CD4-positive, alpha-beta T cell treated with Interleukin-10 for 1 hour (primary cell): ENCODE measurements at places on chromosomes 5 and 9.
A peak's percentile ranks its signal among the peaks of the same experiment; 100 is the strongest.

GRCh38 chr9:13688990-13689600, 409.6 kb upstream of the MPDZ start:
- DNase-seq, result no peak

DNA sequence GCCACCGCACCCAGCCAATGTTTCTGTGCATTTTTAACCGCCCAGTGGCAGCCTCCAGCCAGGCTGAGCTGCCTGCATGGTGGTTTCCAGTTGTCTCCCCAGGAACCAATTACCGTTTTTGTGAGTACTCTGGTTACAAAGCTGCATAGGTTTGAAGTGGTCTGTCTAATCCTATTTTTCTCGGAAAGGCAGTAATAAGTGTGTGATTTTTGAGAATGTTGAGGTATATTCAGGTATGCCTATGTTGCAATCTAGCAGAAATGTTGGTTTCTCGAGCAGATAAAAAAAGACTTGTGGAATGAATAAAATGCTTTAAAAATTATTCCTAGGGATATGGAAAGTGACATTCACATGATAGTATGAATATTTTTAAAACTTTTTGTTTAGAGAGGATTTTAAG, 41.5 kb upstream of the ANKH start:
- no peak for DNase-seq

DNA sequence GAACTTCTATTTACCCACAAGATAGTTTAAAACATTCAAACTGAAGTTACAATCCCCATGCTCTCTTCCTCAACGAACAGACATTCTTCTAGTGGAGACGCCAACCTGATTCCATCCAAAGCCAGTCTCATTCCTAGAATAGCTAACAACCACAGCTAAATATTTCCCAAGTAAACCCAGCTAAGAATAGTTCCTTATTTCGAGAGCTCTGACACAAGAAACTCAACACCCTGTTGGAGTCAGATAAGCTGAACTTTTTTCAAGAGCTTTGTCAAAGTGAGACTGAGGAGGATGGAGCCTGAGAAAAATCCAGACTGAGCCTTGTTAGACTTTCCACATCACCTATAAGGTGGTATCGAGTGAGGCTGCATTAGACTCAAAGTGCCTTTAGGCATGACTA, 56.7 kb upstream of the RPS23 start:
- no peak for DNase-seq

DNA sequence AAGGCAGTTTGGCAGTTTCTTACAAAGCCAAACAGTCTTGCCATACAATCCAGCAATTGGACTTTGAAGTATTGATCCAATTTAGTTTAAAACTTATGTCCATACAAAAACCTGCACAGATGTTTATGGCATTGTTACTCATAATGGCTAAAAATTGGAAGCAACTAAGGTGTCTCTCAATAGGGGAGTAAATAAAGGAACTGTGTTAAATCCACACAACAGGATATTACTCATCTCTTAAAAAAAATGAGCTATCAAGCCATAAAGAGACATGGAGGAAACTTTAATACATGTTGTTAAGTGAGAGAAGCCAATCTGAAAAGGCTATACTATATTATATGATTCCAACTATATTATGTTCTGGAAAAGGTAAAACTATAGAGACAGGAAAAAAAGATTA, 313.6 kb upstream of the CD180 start:
- DNase-seq, result no peak

DNA sequence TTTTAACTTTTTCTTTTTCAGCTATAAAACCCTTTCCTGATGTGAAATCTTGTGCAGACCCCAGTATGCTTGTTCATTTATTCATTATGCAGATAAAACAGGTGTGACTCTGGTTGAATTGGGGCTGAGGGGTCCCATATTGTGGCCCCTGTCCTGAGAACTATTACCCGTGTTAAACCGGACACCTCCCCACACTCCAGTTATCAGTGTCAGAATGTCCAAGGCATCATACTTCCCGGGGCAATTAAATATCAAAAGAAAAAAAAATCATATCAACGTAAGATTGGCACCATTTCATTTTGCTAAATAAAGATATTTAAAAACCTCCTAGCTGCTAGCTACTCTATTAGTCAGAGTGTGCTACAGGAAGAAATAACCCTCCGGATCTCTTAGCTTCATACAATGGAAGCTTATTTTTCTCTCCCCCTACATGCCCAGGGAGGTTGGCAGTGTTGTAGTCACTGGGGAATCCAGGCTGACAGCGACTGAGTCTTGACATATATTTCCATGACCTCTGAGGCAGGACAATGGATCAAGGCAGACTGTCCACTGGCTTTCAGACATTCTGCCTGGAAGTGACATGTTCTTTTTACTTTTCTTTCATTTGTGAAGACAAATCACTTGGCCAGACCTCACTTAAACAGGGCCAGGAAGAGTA, 170.0 kb downstream of the SEC61B start:
- no peak for DNase-seq

DNA sequence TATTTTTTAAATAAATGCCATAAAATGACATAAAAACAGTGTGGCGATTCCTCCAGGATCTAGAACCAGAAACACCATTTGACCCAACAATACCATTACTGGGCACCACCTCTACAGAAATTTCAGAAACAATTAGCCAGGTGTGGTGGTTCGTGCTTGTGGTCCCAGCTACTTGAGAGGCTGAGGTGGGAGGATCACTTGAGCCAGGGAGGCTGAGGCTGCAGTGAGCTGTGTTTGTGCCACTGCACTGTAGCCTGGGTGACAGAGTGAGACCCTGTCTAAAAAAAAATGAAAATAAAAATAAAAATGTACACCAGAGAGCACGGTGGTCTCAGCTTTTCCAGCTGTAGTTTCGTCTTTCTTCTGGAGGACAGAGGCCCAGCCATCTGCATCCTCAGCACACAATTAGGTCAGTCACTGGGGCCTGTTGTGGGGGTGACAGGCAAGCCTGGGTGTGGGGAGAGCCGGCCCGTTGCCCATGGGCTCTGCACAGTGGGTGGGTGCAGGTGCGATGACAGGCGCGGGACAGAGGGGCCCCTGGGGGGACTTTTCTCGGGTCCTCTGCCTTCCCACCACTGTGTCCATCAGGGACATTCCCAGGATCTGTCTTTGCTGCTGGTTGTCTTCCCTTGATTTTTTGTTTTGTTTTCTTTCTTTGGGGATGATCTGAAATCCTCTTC, 9.8 kb downstream of the COL5A1 start:
- no peak for DNase-seq

- no peak for DNase-seq
Observed at GRCh38 chr5:43889233-43889632, 286.3 kb downstream of the NNT start.

DNA sequence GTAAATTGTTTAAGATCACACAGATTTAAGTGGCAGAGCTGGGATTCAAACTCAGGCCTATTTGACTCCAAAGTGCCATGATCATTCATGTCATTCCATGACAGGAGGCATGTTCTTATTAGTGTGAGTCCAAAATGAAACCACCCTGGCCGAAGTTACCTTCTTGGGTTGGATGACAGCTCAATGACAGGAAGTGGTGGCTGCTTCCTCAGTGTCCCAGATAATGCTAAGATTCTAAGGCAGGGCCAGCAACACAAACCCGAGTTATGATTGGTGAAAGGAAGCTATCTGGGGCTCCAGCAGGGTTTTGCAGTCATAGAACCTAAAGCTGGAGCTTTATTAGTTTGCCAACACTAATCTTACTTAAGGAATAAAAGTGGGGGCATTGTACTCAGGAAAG, 340.4 kb downstream of the SLIT3 start:
- no peak for DNase-seq

DNA sequence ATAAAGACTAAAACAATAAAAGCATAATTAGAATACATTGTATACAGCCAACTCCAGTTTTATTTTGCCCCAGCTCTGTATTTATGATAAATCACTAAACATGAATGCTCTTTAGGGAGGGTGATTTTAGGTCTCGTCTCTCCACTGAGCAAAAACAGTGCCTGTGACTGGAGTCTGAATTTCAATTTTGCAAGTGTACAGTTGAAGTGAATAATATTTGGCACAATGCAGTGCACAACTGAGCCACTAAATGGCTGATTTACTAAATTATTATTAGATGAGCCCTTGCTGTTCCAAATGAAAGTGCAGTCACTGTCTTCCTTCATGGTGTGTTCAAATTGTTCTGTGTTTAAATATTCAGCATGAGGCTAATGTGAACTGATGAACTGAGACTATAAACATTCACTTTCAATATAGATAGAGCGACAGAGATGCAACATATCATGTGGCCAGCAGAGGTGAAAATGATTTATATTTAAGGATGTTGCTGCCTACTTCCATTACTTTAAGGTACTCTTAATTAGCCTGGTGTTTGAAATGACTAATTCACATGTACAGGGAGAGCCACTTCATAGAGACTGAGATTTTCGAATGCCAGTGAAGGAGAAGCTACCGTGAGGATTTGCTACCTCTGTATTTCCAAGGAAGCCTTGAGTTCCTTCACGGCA, 375.1 kb downstream of the EBF1 start:
- no peak for DNase-seq

DNA sequence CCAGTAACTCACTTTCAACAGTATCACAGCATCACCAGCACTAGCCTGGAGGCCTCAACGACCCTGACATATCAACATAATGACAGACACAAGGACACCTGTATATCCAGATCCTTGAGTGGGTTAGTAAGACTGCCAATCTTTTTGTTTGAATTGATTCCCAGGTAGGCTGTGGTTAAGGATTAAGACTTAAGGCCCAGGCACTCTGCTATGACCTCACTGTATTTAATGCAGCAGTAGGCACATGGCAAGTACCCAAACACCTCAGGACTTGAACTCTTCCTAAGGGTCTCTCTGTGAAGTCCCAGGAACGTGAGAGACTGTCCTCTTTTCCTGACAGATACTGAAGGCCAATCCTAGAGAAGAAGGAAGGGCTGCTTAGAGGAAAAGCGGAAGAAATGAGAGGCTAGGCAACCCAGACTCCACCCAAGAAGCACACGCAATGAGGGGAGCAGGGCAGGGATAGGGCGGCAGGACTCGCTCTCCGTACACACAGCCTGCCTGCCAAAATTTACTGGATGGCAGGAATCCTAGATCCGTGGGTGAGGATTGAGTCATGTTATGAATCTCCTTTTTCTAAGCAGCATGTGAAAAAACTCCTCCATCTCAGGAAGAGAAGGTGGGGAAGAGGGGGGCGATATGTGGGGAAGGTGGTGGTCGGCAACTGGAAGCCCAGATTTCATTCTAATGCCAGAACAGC, 93.4 kb downstream of the SIL1 start:
- DNase-seq, result no peak

DNA sequence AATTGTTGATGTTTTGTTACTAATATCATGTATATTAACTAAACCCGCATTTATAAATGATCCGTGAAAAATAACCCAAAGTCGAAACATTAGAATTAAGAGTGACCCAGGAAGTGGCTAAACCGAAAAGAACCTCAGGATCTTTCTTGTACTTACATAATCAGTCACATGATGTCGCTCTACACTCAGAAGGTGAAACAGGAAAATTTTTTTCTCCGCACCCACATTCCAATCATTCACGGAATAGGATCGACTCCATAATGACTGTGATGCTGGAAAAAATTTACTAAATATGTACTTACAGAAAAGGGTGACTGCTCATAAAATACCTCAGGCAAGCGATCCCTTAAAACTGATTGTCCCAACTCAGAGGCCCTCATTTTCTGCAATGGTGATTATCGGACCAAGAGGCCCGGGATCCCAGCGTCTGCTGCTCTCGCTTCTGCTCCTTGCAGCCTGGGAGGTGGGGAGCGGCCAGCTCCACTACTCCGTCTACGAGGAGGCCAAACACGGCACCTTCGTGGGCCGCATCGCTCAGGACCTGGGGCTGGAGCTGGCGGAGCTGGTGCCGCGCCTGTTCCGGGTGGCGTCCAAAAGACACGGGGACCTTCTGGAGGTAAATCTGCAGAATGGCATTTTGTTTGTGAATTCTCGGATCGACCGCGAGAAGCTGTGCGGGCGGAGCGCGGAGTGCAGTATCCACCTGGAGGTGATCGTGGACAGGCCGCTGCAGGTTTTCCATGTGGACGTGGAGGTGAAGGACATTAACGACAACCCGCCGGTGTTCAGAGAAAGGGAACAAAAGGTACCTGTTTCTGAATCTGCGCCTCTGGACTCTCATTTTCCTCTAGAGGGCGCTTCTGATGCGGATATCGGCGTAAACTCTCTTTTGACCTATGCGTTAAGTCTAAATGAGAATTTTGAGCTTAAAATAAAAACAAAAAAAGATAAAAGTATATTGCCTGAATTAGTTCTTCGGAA, at the start of gene PCDHA12:
Gene PCDHA12, plus strand, starts transcription at position 224 of the 981 bp plus-strand sequence. Its CDS starts 165 bp downstream, at position 389.
- DNase-seq, result no peak

DNA sequence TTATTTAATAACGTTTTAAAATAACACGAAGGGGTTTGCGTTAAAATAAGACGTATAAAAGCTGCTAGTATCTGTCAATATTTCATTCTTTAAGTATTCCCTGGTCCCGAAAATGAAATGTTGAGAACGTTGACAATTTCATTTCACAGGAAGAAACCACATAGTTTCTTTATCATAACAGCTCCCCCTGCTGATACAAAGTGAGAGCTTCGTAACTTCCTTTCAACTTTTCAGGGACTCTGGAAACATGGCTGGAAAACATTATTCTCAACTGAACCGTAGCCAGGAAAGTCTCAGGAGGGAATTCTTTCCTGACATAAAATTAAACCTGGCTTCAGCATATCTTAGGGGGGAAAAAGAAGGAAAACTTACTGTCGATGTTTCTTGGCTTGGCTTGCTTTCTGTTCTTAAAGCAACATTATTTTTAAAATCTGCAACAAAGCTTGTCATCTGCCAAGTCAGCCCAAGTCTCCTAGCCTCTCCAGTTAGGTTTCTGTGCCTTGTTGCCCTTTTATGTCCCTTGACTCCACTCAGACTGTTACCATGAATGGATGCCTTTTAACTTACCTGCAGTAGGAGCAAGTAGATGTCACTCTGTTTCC, 122.9 kb upstream of the DAB2 start:
- DNase-seq, result peak; percentile 54

DNA sequence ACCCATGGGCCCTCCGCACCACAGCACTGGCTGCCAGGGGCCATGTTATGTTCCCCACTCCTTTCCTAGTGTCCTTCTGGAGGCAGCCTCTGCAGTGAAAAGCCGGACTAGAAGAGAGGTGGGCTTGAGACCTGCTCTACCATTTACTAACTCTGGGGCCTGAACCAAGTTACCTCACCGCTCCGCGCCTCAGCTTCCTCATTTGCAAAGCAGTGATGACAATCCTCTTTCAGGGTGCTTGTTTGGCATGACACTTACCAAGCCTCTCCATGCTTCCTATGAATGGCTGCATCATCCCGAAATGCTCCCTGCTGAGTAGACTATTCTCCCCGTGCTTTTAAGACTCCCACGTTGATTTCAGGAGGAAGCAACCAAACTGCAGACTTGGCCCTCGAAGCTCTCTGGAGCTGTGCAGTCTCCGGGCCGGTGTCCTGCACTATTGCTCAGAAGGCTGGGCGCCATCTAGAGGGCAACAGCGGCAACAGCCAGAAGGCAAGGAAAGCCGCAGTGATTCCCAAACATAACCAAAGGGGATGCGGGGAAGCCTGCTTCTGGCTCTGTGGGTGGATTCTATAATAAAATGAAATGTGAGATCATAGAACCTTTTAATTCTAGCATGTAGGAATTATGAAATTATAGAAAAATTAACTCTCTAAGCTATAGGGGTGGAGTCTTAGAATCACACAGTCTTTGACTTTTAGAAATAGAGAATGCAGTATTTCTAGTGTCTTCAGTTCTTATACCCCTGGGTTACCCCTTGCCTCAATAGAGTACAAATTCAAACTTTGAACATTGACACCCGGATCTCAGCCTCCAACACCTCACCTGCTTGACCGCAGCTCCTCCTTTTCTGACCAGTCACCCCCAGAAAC, 599.8 kb upstream of the BRINP1 start:
- DNase-seq, result peak; percentile 31
